ENCODE measurements at places on chromosomes 3 and 15. TPM values are rescaled to one million over a fixed set of nuclear protein-coding genes. Genes with fewer than 3 reads are reported as not detected.

DNA sequence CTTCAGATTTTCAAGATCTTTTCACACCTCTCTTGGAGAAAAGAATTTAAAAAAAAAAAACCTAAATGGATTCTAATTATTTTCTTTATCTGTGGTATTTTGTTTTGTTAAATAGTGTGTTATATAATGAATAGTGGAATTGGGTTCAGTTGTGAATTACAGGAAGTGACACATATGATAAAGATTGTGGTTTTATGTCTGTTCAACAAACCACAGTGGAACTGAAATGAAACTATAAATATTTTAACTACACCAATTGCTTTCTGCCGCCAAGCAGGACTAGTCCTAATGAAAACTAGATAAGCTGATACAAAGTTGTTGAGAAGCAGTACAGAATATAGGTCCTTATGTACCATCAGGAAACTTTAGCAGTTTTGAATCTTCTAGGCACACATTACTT lies 121.6 kb downstream of the UBE2E2 start:
- H3K4me3 ChIP-seq = no peak overlapping the region
- no peaks in the 10 kb centered on the region for H3K36me3 ChIP-seq
- H3K27me3 ChIP-seq = no peaks in the 10 kb centered on the region
- peaks cover 10% of the 10 kb centered on the region for H3K4me1 ChIP-seq
- DNase-seq = peak; percentile 13
- no peak overlapping the region for H3K27ac ChIP-seq

- H3K4me1 ChIP-seq = peaks cover 4% of the 10 kb centered on the region
- no peak overlapping the region for H3K4me3 ChIP-seq
- DNase-seq = no peak
- H3K36me3 ChIP-seq = no peaks in the 10 kb centered on the region
Observed at GRCh38 chr15:65633752-65634151, 12.0 kb downstream of the SLC24A1 start.

GRCh38 chr3:10224794-10225665 lies 23.2 kb upstream of the TATDN2 start:
- H3K27ac ChIP-seq = peak overlapping the region; percentile 71
- peaks cover 65% of the 10 kb centered on the region for H3K4me1 ChIP-seq
- no peak overlapping the region for H3K4me3 ChIP-seq
- DNase-seq = peak; percentile 90

- no peak overlapping the region for H3K4me3 ChIP-seq
- H3K4me1 ChIP-seq = no peaks in the 10 kb centered on the region
- no peaks in the 10 kb centered on the region for H3K27me3 ChIP-seq
- peaks cover 42% of the 10 kb centered on the region for H3K36me3 ChIP-seq
- peak overlapping the region; percentile 21 for H3K27ac ChIP-seq
Observed at GRCh38 chr15:42456971-42457370, 34.0 kb downstream of the ZNF106 start.

- peak overlapping the region; percentile 29 for H3K27ac ChIP-seq
- peaks cover 7% of the 10 kb centered on the region for H3K4me1 ChIP-seq
- peaks cover 3% of the 10 kb centered on the region for H3K27me3 ChIP-seq
- H3K36me3 ChIP-seq = no peaks in the 10 kb centered on the region
- peak overlapping the region; percentile 51 for H3K4me3 ChIP-seq
- peak; percentile 59 for DNase-seq
Observed at GRCh38 chr3:148319161-148319915, 378.4 kb upstream of the AGTR1 start.

- no peak for DNase-seq
- H3K36me3 ChIP-seq = peaks cover 95% of the 10 kb centered on the region
- no peak overlapping the region for H3K27ac ChIP-seq
- H3K4me1 ChIP-seq = no peaks in the 10 kb centered on the region
- no peak overlapping the region for H3K4me3 ChIP-seq
Observed at GRCh38 chr3:196072313-196072712, 9.6 kb downstream of the TFRC start.

DNA sequence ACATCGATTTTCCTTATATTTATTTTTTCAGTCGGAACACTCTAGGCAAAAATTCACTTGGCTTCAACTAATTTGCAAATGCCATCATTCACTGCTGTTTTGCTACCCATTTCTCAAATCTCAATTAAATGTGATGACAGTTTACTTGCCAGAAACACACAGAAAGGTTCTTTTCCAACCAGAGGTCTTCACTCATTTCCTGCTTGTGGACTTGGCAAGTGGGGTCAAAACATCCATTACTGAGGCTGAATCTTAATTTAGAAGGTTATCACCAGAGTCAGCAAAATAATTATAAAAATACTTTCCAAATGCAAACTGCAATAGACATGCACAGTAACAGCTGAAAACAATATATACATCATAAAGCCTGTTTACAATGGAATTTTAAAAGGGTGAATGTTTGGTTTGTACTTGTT lies 625.4 kb upstream of the TBL1XR1 start:
- no peak for DNase-seq
- H3K27me3 ChIP-seq = no peaks in the 10 kb centered on the region
- no peaks in the 10 kb centered on the region for H3K36me3 ChIP-seq
- no peak overlapping the region for H3K4me3 ChIP-seq
- no peak overlapping the region for H3K27ac ChIP-seq
- peaks cover 8% of the 10 kb centered on the region for H3K4me1 ChIP-seq

- peaks cover 18% of the 10 kb centered on the region for H3K4me1 ChIP-seq
- DNase-seq = no peak
- H3K4me3 ChIP-seq = no peak overlapping the region
- H3K27me3 ChIP-seq = no peaks in the 10 kb centered on the region
- no peaks in the 10 kb centered on the region for H3K36me3 ChIP-seq
Observed at GRCh38 chr15:66670762-66671580, 31.1 kb upstream of the SMAD6 start.

DNA sequence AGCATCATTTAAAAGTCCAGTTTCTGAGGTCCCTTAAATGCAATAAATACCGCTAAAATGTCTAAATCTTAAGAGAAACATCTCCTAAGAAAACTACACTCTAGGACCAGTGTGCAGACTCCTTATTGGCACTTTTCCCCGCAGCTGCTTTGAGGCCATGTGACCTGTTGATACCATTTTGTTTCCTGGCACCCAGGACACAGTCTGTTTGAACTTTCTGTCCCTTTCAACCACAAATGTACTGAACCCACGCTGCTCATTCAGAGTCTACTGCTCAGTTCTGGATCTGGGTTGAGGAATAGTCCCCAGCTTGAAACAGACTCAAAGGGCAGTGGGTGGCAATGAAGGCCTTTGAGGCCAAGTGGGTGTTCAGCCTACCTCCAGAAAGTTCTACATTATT lies 17.1 kb downstream of the LDHAL6B start:
- H3K27ac ChIP-seq = no peak overlapping the region
- no peak for DNase-seq
- no peaks in the 10 kb centered on the region for H3K4me1 ChIP-seq
- H3K4me3 ChIP-seq = no peak overlapping the region

- no peak for DNase-seq
- no peaks in the 10 kb centered on the region for H3K36me3 ChIP-seq
- H3K4me1 ChIP-seq = no peaks in the 10 kb centered on the region
- H3K27me3 ChIP-seq = peaks cover 7% of the 10 kb centered on the region
Observed at GRCh38 chr3:149542375-149543312, 68.1 kb downstream of the TM4SF4 start.

DNA sequence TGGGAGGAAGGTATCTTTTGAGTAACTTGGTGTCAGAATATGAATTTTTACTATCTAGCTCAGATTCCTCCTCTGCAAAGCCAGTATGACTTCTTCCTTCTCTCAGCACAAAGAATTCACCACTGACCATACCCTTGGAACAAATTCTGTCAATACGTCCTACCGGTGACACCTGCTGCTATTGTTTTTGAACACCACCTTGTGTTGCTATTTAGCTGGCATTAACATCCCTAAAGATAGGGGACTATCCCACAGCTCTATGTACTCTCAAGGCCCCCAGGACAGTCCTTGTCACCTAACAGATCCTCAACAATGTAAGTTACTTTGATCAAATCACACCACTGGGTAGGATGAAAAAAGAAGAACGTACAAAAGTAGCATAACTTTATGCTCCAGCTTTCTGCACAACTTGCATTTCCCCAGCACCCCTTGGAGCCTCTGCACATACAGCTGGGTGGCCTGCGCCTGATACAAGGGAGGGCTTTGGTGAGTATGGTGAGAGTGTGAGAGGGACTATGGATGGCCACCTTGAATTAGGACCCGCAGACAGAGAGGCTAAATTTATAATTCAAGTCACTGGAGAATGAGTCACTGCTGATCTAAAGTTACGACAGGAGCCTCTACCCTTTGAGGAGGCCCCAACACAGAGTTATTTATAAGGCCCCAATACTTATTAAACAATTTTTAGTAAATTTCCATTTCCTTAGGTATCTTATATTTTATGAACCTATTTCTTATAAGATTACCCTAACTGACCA lies 2.3 kb upstream of the COLQ start:
- no peak overlapping the region for H3K27ac ChIP-seq
- H3K4me3 ChIP-seq = no peak overlapping the region
- H3K27me3 ChIP-seq = no peaks in the 10 kb centered on the region
- DNase-seq = peak; percentile 40
- H3K4me1 ChIP-seq = peaks cover 37% of the 10 kb centered on the region

- H3K4me1 ChIP-seq = peaks cover 33% of the 10 kb centered on the region
- peak; percentile 52 for DNase-seq
- H3K27me3 ChIP-seq = no peaks in the 10 kb centered on the region
- no peaks in the 10 kb centered on the region for H3K36me3 ChIP-seq
- no peak overlapping the region for H3K4me3 ChIP-seq
Observed at GRCh38 chr3:16697443-16698147, 92.4 kb upstream of the DAZL start.

- no peak for DNase-seq
- no peak overlapping the region for H3K27ac ChIP-seq
- no peaks in the 10 kb centered on the region for H3K27me3 ChIP-seq
- no peak overlapping the region for H3K4me3 ChIP-seq
- no peaks in the 10 kb centered on the region for H3K36me3 ChIP-seq
Observed at GRCh38 chr3:73513260-73513659, 111.5 kb downstream of the PDZRN3 start.

GRCh38 chr3:133197619-133198018 lies 159.4 kb downstream of the TMEM108 start:
- DNase-seq = no peak
- no peaks in the 10 kb centered on the region for H3K36me3 ChIP-seq
- H3K27me3 ChIP-seq = no peaks in the 10 kb centered on the region
- H3K27ac ChIP-seq = no peak overlapping the region

- H3K36me3 ChIP-seq = no peaks in the 10 kb centered on the region
- no peak for DNase-seq
- H3K4me3 ChIP-seq = no peak overlapping the region
- no peak overlapping the region for H3K27ac ChIP-seq
- H3K4me1 ChIP-seq = peaks cover 18% of the 10 kb centered on the region
- H3K27me3 ChIP-seq = peaks cover 3% of the 10 kb centered on the region
Observed at GRCh38 chr3:46900007-46900292, 22.4 kb downstream of the PTH1R start.

- peak overlapping the region; percentile 5 for H3K27ac ChIP-seq
- no peaks in the 10 kb centered on the region for H3K36me3 ChIP-seq
- H3K27me3 ChIP-seq = no peaks in the 10 kb centered on the region
Observed at GRCh38 chr15:90343302-90343790, 8.7 kb upstream of the ZNF774 start.

- H3K4me3 ChIP-seq = no peak overlapping the region
- H3K27me3 ChIP-seq = no peaks in the 10 kb centered on the region
- no peak for DNase-seq
- peaks cover 5% of the 10 kb centered on the region for H3K4me1 ChIP-seq
Observed at GRCh38 chr3:161049683-161050248, 55.4 kb downstream of the B3GALNT1 start.

- no peak overlapping the region for H3K4me3 ChIP-seq
- no peak overlapping the region for H3K27ac ChIP-seq
- no peaks in the 10 kb centered on the region for H3K4me1 ChIP-seq
- DNase-seq = no peak
Observed at GRCh38 chr15:95162531-95162930, 931.2 kb downstream of the MCTP2 start.

DNA sequence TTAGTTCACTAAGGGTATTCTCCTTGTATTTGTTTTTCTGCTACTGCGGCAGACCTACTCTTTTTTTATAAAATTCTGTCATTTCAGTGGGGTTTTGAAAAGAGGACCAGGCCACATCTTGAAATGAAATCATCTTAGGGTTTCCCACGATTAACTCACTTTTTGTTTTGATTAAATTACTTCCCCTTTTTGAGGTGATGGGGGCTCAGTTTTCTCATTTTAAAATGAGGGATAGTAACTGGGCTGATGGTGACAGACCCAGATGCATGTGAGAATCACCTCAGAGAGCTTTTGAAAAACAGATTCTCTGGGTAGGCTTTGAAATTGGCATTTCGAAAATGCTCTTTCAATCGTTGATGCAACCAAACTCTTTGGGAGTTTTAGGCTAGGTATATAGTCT lies 24.2 kb downstream of the UBE2Q2 start:
- peak overlapping the region; percentile 32 for H3K27ac ChIP-seq
- DNase-seq = no peak
- no peak overlapping the region for H3K4me3 ChIP-seq
- peaks cover 18% of the 10 kb centered on the region for H3K36me3 ChIP-seq
- H3K4me1 ChIP-seq = peaks cover 10% of the 10 kb centered on the region

DNA sequence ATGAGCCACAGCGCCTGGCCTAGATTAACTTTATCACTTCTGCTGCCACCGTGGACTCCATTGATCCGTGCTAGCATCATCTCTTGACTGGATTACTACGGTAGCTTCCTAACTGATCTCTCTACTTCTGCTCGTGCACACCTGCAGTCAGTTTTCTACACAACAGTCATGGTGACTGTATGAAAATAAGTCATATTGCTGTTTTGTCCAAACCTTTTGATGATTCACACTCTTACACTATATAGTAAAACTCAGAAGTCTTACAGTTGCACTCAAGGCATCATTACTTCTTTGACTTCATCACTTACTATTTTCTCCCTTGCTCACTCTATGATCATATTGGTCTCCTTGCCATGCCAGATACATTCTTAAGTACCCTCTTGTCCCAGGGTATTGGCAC lies 10.1 kb downstream of the PDCD6IP start:
- peaks cover 18% of the 10 kb centered on the region for H3K36me3 ChIP-seq
- no peak overlapping the region for H3K27ac ChIP-seq
- H3K4me1 ChIP-seq = peaks cover 12% of the 10 kb centered on the region

The MST1R gene
- polyA plus RNA-seq = 0.25 TPM

The ADGRG7 gene
- polyA plus RNA-seq = not detected

The XPC gene
- polyA plus RNA-seq = 11.2 TPM

The MRPS25 gene
- polyA plus RNA-seq = 24.6 TPM

The UBE2E1 gene
- polyA plus RNA-seq = 34.6 TPM

The GOLGA8G gene
- polyA plus RNA-seq = not detected

The UCN2 gene
- polyA plus RNA-seq = not detected

The KBTBD8 gene
- 3.2 TPM for polyA plus RNA-seq

The GHSR gene
- not detected for polyA plus RNA-seq

The EXOSC7 gene
- polyA plus RNA-seq = 16.8 TPM

The FEZF2 gene
- polyA plus RNA-seq = not detected

The SPESP1 gene
- 0.86 TPM for polyA plus RNA-seq

The GOLGA6D gene
- not detected for polyA plus RNA-seq

The DOCK3 gene
- polyA plus RNA-seq = not detected

The SERINC4 gene
- 0.10 TPM for polyA plus RNA-seq

Measured in CD14-positive monocyte (primary cell).